ENCODE measurements at places on chromosomes 11 and 22.
A peak's percentile ranks its signal among the peaks of the same experiment; 100 is the strongest.

DNA sequence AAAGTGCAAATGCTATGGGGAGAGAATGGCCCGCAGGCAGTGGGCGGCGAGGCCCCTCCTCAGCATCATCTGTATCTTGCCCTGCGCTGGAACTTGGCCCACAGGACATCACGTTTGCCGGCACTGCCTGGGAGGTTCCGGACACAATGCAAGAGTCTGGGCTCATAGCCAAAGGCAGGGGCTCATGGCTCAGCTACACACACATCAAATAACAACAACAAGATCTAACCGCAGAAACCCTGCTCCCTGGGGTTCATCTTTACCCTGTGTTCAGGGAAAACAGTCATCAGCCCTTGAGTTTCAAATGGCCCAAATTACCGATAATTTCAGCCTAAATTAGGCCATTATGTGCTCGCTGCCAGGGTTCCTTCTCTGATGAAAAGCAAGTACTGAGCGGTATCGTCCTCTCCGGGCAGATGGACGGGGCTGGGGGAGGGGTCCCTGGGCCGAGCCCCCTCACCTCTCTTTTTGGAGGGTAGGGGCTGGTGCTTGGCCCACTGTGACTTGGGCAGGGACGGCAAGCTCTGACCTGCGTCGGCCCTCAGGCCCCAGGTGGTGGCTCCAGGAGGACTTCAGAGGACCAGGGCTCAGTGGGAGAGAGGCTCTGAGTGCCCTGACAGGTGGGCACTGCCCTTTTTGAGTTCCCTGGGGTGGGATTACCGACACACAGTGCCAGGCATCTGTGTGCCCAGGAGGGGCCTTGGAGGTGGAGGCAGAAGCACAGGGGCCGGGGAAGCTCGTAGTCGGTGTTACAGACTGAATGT lies 25.0 kb upstream of the GAL start:
- no peak for DNase-seq

DNA sequence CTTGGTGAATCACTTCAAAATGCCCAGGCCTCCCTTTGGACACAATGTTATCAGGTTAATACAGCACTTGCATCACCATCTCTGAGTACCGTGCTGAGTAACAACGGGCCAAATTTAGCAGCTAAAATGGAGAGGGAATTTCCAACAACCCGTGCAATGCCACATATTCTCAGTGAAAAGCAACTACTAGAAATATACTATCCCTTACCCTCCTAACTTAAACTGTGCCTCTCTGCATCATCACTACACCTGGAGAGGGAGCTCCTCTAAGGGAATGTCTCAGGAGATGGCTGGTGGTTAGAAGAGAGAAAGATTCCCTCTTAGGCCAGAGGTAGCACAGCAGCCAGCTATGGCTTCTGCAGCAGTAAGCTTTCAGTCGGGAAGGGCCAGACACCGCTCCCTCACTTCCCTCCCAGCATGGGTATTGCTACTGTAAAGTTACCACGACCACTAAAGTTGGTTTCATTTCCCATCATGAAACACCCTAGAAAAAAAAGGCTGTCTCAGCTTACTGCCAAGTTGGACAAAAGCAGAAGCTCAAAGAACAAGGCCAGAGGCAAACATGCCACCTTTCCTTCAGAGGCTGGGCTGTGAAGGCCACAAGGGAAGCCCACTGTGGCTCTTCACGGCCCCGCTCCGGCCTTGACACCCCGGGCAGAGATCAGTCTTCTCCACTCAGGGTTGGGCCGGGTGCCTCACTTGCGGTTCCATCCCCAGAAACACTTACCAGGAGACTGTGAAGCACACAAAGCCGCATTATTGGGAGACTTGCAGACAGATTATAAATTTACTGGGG lies 3.9 kb downstream of the MAML2 start:
- peak; percentile 61 for DNase-seq

DNA sequence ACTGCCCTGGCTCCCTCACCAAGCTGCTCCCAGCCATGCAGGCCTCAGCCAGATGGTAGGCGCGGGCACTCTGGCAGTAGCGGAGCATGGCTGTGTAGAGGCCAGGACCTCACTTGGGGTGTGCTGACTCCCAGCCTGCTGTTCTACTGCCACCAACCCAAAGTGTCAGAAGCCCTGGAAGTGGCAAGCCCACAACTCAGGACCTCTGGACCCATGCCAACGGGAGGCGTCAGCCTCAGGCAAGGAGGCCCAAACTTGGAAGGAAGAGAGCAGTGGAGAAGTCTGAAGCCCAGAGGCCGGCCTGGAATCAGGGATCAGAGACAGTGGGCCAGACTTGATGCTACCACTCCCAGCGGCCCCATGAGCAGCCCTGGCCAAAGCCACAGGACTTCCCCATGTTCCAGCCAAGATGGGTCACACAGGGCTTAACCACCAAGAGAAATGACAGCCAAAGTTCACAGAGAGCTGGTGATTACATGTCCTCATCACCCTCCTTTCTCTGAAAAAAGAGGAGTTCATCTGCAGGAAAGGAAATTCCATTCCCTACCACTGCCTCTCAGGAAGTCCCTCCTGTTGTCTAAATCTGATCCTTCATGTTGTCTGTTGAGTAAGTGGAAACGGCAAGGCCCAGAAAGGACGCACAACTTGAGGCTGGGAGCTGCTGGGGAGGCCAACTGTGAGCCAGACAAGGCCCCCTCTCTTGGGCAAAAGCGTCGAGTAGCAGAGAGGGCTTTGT lies 4.4 kb downstream of the ARRB1 start:
- DNase-seq, result no peak

GRCh38 chr11:87466223-87466622 lies 428.5 kb downstream of the TMEM135 start:
- no peak for DNase-seq

- DNase-seq, result no peak
Observed at GRCh38 chr11:128603003-128603696, 15.8 kb upstream of the ETS1 start.

GRCh38 chr11:45932217-45932616 lies 9.8 kb downstream of the LARGE2 start:
- no peak for DNase-seq

GRCh38 chr11:32183512-32183911 lies 92.6 kb downstream of the RCN1 start:
- DNase-seq, result no peak

DNA sequence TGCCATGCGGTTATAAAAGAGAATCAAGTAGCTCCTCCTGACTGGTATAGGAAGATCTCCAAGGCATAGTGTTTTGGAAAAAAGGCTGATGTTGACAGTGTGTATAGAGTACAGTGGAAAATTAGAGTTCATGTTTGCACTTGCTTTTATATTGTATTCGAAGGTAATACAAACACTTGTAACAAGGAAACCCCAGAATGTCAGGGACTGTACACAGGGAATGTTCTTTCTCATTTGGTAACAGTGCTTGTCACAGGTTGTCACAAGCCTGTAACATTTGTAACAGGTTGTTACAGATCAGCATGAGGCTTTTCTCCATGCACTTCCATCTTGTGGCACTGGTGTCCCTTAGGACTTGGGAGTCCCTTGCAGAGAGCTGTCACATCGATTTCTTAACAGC lies 64.0 kb downstream of the GRK3 start:
- DNase-seq, result no peak

DNA sequence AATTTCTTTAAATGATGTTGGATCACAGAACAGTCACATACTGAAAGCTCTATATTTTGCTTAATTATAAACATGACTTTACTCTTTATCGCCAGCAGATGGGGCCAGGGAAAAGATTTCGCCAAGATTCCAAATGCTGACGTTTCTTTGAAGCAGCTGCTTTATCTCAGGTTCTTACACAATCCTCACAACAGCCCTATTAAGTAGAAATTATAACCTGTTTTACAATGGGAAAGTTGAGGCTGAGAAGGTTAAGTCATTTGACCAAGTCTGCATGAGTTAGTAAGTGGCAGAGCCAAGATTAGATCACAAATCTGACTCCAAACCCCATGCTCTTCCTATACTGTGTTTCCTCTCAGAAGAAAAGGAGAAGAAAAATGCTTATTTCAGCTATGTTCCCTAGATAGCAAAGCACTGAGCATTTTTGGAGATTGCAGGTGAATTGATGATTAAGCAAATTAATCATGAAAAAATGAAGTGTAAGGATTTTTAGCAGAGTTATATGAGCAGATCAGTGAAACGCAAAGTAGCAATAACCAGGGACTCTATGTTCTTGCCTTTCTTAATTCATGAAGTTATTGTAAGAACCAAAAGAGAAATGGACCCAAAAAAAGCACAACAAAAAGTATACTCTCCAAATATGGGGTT lies 79.0 kb downstream of the AASDHPPT start:
- DNase-seq, result no peak

- DNase-seq, result no peak
Observed at GRCh38 chr11:68680541-68681231, 3.7 kb upstream of the GAL start.

- no peak for DNase-seq
Observed at GRCh38 chr11:62732830-62733229, 4.5 kb downstream of the TTC9C start.
